ENCODE measurements at places on chromosomes 6 and 20. TPM values are rescaled to one million over a fixed set of nuclear protein-coding genes. Genes with fewer than 3 reads are reported as not detected.

Gene TP53TG5
- polyA plus RNA-seq: 3.9 TPM

Gene CAGE1
- polyA plus RNA-seq: not detected

Gene NOX3
- not detected for polyA plus RNA-seq

Gene CAP2
- polyA plus RNA-seq: 21.1 TPM

Gene ABHD12
- 108 TPM for polyA plus RNA-seq

Gene PHACTR1
- 48.2 TPM for polyA plus RNA-seq

Gene PROKR2
- 2.2 TPM for polyA plus RNA-seq

Gene PRDM13
- 2.3 TPM for polyA plus RNA-seq

Gene KIF6
- 2.4 TPM for polyA plus RNA-seq

Gene PPP1R14C
- 33.4 TPM for polyA plus RNA-seq

Gene HINT3
- 70.4 TPM for polyA plus RNA-seq

Gene LY6G6F
- polyA plus RNA-seq: 0.27 TPM

Gene KCNS1
- polyA plus RNA-seq: 7.9 TPM

Gene UNC5CL
- 0.92 TPM for polyA plus RNA-seq

Gene C6orf58
- polyA plus RNA-seq: 1.6 TPM

Gene MMS22L
- 6.9 TPM for polyA plus RNA-seq

Gene LPIN3
- polyA plus RNA-seq: 5.4 TPM

Gene LGSN
- 0.11 TPM for polyA plus RNA-seq

Gene COL19A1
- polyA plus RNA-seq: 1.4 TPM

Gene CBFA2T2
- 33.3 TPM for polyA plus RNA-seq

Gene SPATA2
- polyA plus RNA-seq: 20.1 TPM

Gene DDX43
- 0.99 TPM for polyA plus RNA-seq

Gene RAMACL
- polyA plus RNA-seq: 0.49 TPM

Gene TENT5A
- polyA plus RNA-seq: 9.3 TPM

Gene SLA2
- 0.27 TPM for polyA plus RNA-seq

Gene SRSF6
- 247 TPM for polyA plus RNA-seq

Gene C4A
- polyA plus RNA-seq: 47.5 TPM

Gene HLA-DOA
- 1.8 TPM for polyA plus RNA-seq

Gene STX11
- 1.0 TPM for polyA plus RNA-seq

Gene HAO1
- not detected for polyA plus RNA-seq

Gene PTK6
- polyA plus RNA-seq: 1.1 TPM

Gene FGD2
- polyA plus RNA-seq: 9.6 TPM

Gene NHSL1
- polyA plus RNA-seq: 21.3 TPM

Gene POPDC3
- polyA plus RNA-seq: 5.7 TPM

Gene LYRM2
- polyA plus RNA-seq: 45.7 TPM

Measured in spinal cord (tissue), 10 donors.